ENCODE measurements at places on chromosomes 1 and 21.

DNA sequence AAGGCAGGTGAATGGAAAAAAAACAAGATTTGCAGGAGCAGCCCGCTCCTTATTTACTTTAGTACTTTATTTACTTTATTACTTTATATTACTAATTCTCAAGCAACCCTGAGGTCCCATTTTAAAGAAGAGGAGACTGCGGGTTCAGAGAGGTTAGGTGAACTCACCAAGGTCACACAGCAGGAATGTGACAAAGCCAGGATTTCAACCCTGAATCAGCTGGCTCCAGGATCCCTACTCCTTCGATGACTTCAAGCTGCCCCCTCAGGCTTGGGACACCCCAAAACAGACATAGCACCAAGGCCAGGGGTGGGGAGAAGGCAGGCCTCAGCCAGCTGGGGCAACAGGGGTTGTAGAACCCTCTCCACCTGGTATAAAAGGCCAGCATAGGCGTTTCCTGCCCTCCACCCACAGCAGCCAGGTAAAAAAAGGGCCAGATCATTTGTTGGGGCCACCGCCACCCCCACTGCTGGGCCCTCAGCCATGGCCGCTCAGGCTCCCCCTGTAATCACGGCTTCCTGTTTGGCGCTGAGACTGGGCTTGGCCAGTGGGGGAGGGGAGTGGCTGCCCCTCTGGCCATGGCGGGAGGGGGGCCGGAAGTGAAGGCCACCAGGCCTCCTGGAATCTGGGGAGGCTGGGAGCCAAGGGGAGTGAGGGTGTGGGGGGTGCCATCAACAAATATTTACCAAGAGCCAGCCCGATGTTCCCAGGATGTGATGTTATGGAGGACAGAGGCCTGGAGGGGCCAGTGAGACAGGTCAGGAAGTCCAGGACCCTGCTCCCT is 6.6 kb downstream of the SDC3 start:
- DNase-seq: no peak

DNA sequence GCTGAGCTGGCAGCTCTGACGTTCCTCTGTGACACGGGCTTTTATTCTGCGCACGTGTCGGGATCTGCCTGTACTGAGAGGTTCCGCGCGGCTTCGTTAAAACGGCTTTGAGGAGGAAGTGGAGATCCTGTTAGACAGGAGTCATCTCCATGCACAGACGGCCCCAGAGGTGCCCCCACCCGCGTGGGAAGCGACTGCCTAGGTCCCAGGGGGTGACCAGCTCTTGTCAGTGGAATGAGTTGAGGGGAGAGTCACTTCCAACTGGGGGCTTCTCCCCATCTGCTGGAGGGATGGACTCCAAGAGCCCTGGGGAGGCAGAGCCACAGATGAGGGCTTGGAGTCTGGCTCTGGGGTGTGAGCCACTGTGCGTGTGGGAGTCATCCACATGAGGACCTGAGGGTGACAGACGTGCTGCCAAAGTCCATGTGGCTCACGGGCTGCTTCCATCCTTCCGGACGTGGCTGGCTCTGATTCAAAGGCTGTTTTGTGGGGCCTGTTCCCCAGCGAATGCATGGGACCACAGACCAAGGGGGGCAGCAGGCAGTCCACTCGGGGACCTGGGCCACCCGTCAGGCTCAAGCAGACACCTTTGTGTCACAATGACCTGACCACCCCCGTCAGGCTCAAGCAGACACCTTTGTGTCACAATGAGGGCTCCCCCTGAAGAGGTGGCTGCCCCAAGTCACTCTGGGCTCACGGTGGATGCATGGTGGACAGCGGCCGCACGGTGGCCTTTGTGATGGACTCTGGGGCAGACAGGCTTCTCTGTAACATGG is 26.8 kb downstream of the PTTG1IP start:
- peak; percentile 62 for DNase-seq

DNA sequence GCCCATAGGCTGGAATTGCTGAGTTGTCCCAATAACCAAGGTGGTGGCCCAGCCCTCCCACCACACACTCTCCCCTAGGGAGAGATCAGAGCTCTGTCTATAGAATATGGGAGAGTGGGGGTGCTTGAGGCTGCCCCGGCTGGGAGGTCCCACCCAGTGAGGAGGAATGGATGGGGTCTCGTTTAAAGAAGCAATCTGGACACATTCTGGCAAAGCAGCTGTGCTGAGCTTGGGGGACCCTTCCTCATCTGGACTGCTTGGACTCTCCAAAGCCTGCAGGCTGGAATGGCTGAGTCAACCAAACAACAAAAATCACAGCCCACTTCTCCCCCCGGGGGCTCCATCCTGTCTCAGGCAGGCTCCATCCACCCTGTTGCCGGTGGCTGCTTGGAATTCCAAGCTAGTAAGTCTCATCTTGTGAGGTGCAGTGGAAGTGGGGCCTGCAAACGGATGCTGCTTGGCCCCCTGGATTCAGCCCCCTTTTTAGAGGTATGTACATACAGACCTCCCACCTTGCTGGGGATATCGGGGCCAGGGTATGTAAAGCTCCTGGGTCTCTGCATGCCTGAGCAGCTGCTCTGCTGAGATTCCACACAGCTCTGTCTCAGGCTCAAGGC is 67.1 kb upstream of the FAM78B start:
- no peak for DNase-seq

DNA sequence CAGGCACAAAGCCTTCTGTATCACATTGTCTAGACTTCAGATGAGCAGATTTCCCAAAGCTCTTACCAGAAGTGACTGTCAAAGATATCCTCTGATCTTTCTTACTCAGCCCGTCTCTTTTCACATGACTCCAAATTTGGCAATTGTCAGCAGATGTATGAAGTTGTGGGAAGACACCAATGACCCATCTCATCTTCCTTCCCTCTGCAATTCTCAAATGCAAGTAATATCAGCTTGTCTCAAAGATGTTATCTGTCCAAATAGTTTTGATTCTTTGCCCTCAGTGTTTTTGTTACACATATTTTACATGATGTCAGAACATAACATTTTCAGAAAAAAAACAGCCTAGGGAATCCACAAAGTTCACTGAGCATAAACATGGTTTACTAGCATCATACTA is 45.1 kb upstream of the RGS2 start:
- no peak for DNase-seq

GRCh38 chr1:55572878-55573734 is 357.9 kb upstream of the USP24 start:
- DNase-seq: no peak

DNA sequence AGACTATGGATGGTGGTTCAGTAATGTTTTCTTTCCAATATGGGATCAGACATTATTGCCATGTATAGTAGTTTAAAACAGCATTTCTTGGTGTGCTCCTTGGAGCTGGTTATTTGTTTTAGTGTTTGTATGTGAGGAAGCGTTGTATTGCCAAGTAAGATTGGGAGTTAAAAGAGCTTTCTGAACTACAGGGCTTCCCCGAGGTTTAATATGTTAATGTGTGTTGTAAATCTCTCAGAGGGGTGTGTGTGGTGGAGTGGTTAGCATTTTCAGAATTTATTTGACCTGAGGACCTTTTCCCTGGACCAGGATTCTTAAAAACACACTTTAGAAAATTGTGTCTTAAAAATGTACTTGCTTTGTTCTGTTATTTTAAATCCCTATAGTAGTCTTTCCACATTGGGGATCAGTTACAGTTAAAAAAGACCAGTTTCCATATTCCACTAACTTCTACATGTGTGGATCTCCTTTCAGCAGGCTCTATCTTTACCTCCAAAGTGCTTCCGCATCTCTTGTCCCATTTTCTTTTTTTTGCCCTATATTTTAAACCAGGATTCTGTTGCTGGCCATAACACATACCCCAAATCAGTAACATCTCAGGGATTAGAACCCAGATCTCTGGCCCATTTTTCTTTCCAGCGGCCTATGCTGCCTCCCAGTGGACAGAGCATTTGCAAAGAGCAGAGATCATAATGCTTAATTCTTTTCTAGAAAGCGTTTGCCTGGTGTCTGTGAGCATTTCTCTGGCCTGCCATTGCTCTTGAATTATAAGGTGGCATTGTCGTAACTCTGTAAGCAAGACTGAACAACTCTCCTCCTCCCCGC is 58.6 kb downstream of the PBX1 start:
- DNase-seq: no peak

DNA sequence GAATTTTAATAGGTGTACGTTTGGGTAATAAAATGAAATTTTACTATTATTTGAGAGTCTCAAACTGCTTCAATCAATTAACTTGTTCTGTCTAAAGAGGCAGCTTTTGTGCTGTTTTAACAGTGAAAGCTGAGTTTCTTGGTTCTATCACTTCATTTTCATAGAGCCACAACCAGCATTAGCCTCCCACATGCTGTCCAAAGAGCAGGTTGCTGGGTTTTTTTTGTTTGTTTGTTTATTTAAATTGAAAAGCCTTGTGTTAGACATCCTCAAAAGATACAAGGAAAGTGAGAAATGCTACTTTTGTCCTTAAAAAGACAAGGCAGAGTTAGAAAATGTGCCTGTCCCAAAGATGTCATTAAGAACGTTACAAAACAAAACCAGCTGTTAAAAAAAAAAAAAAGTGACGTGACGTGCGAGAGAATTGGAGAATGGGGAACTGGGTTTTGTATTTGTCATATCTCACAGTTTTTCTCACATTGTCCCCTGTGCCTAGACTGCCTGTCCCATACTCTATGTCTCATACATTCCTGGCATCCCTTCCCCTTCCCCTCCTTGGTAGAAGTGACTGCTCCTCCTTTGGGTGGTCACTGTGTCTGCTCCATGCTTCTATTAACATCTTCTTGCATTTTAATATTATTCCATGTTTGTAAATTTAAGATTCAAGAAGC is 63.1 kb upstream of the CD34 start:
- no peak for DNase-seq

DNA sequence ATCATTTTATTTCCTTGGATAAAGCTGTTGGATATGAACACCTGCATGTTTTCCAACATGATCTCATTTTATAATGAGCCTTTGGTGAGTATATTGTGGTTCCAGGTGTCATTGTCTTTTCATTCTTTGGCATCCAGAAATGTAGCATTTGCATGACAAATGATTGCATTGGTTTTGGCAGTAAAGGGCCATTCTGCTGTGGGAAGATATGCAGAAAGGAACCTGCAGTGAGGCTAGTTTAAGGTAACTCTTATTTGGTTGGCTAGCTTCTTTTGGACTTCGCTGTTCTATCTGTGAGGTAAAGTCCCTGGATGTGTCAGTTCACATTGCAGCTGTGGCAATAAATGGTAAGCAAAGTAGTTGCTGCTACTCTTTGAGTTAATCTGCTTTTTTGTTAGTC is 343.0 kb downstream of the AMY1C start:
- DNase-seq: no peak

DNA sequence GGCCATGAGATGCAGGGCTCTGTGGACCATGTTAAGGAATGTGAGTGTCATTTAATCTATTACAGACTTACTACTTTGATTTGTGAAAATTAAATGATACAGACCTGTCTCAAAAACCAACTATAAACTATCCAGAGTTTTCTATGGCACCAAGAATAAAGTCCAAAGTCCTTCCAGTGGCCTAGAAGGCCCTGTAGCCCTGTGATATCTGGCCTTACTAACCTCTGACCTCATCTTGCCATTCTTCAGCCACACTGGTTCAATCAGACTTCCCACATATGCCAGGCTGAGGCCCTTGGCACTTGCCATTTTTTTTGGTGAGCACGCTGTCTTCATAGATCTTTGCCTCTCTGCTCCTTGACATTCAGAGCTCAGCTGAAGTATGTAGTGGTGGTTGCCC is 7.7 kb downstream of the NTPCR start:
- DNase-seq: no peak

- peak; percentile 87 for DNase-seq
These were observed 4.1 kb upstream of the PTPN7 start for GRCh38 chr1:202164271-202165037.

DNA sequence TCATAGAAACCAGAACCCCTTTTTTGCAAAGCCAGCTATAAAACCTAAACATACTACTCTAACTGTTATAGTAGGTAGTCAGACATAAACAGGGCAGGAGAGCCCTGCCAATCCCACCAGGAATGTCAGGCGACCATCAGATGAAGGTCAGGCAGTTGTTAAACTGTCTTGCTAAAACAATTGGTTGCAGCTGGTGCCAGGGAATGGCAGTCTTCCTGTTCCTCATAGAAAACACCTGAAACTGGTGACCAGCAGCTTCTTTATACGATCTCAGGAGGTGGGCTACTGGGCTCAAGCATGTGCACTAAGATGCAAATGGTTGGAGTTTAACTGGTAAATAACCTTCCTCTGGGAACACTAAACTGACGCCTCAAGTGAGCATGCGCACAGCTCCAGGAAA is 224.1 kb downstream of the COL11A1 start:
- no peak for DNase-seq

DNA sequence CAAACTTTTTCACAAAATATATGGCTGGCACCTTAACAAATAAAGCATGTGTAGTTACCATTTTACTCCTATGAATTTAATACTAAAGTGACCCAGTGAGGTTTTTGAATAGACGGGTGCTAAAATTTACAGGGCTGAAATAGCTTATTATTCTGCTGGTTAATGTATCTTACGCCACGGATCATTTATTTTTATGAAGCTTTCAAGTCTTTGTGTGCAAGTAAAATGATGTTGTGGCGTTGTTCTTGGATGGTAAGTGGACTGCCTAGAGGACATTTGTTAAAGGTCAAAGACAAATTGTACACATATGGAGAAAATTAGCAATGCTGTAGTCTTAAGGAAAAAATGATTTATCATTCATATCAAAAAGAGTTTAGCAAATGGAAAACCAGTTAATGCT is 22.8 kb downstream of the INSL5 start:
- no peak for DNase-seq

- no peak for DNase-seq
These were observed 1.8 kb downstream of the MFN2 start for GRCh38 chr1:11982010-11982392.

- DNase-seq: no peak
These were observed 323.0 kb upstream of the ADGRL2 start for GRCh38 chr1:81477710-81478109.

DNA sequence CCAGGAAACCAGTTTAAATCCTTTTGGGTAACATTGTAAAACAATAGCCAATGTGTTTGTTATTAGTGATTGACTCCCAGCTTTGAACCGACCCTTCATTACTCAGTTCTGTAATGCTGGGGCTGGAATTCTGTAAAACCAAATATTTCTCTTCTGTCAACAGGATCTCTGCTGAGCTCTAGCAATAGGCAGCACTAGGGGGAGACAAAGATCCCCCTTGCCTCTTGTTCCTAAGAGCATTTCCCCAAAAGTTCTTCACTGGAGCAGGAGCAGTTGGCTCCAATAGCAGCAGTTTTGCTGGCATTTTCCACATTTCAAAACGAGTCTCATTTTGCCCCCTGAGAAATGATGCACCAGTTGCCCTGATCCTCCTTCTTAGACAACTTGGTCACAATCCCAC is 1671.1 kb downstream of the MRPL39 start:
- DNase-seq: no peak

DNA sequence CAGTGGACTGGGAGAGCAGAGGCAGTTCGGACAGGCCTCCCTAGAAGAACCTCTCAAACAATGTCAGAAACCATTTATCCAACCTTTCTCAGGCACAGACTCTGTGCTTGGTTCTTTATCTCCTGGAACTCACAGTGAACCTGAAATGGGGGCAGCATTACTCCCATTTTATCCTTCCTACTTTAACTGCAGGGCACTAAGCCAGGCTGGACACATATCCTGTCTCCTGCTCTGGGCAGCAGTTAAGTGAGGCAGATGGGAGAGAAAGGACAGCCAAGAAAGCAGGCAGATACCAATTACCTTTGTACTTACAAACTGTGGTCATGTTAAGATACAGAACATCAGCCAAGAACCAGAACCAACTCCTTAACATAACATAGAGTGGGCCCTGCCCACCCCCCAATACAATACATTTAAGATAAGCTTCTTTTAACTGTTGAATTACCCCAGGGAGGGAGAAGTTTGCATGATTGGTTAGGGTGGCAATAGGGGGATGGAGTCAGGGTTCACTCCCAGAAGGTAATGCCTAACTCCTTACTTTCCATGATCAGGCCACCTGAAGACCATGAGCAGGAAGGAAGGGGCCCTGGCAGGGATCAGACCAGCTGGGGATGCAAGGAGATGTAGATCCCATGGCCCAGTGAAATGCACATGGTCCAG is 10.9 kb downstream of the KDF1 start:
- DNase-seq: no peak
